Dorsolateral prefrontal cortex (tissue), 122 donors: ENCODE measurements at places on chromosomes 2 and 18.

- DNase-seq, result no peak
These were observed 28.8 kb upstream of the TMEM18 start for GRCh38 chr2:705971-706511.

GRCh38 chr2:128727404-128727803 lies 408.7 kb upstream of the HS6ST1 start:
- DNase-seq, result no peak

DNA sequence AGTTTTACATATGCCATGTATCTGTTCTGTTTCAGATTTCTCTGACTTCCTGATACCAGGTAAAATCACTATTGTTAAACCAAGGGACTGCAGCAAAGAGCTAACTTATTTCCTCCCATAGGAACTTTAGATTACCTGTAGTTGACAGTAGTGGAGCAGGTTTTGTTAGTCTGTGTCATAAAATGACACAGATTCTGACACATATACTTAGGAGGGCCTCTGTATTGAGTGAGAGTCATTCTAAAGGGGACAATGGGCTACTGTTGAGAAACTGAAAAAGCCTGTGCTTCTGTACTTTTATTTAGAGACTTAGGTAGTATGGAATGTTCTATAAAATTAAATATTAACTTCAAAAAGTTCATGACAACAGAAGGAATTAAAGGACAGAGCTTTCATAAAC lies 48.2 kb downstream of the KCMF1 start:
- no peak for DNase-seq

DNA sequence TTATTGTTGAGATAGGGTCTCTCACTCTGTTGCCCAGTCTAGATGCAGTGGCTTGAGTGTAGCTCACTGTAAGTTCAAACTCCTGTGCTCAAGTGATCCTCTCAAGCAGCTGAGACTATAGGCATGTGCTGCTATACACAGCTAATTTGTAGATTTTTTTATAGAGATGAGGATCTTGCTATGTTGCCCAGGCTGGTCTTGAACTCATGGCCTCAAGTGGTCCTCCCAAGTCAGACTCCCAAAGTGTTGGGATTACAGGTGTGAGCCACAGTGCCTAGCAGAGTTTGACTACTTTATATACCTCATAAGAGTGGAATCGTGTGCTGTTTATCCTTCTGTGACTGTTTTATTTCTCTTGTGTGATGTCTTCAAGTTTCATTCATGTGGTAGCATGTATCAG lies 60.3 kb downstream of the TANC1 start:
- no peak for DNase-seq

DNA sequence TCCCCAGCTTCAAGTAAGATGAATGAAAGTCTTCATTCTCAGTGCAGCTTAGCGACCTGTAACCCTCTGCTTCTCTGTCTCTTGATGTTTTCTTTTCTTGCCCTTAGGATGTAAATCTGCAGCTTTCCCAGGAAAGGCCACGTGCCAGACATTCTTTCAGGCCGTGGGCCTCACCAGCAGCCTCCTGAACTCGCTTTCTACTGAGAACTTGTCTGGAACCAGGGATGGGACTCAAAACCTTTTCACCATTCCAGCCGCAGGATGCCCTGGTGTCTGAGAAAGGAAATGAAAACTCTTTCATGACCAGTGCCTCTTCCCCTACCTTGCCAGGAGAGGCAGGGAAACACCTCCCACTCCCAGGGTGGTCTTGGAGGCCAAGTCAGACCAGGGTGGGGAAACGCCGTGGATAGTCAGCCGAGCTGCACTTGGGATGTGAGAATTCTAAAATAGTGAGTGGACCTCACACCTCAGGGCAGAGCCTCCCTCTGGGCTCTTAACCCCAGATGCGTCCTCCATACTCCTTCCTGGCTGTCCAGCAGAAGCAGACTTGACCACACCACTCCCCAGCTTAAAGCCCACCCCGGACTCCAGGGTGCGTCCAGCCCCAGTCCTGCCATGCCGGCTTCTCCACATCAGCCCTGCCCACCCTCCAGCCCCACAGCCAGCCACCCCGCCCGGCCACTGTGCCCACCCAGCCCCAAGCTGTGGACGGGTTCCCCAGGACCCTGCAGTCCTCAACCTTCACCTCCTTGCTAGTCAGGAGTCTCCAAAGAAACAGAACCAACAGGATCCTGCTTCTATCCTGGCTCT lies 115.5 kb downstream of the TWIST2 start:
- DNase-seq, result no peak

DNA sequence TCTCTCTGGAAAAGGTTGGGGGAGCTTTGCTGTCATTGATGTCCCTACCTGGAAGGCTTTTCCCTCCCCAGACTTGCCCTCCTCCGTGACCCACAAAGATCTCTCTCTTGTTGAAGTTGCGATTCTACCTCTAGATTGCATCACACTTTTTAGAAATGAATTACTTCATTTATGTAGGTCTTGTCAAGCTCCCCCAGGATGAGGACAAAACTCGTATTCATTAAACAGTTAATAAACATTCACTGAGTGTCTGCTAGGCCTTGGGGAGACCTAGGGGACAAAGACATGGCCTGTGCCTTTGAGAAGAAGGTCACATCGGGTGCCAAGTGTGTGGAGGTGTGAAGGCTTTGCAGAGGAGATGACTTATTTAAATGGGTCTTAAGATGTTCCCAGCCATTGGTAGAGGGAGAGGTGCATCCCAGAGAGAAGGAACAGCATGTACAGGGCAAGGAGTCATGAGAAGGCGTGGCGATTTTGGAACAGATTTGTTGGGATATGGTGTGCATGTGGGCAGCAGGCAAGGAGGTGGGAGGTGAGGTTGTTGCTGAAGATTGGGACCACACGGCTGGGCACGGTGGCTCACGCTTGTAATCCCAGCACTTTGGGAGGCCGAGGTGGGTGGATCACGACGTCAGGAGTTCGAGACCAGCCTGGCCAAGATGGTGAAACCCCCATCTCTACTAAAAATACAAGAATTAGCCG lies 9.8 kb upstream of the YWHAQ start:
- DNase-seq, result no peak

GRCh38 chr2:183495589-183496267 lies 371.5 kb downstream of the NUP35 start:
- DNase-seq, result no peak

DNA sequence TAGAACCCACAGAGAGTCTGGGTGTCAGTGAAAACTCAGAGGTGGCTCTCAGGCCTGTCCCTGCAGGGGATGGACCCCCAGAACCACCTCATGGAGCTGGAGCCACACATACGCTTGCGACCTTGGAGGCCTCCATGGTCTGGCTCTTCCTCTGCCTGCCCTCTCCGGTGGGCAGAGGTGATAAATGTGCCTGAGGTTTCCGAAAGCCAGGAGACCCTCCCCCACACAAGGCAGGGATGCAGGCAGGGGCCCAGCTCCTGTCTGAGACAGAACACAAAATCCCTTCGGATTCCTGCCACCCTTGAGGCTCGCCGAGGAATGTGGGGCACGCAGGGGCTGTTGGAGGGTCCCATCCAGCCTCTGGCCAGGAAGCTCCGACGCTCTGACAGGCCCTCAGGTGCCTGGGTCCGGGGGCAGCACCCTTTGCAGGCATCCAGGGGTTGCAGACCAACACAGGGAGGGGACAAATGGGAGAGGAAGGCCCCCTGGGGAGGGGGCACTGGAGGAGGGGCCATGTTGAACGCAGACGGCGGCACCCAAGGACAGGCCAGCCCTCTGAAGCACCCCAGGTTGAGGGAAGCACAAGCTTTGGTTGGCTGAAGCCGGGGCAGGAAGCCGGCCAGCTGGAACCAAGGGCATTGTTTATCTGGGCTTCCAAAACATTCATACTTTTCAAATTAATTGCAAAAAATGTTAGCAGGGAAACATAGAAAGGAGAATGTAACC lies 4.1 kb upstream of the SNED1 start:
- no peak for DNase-seq

DNA sequence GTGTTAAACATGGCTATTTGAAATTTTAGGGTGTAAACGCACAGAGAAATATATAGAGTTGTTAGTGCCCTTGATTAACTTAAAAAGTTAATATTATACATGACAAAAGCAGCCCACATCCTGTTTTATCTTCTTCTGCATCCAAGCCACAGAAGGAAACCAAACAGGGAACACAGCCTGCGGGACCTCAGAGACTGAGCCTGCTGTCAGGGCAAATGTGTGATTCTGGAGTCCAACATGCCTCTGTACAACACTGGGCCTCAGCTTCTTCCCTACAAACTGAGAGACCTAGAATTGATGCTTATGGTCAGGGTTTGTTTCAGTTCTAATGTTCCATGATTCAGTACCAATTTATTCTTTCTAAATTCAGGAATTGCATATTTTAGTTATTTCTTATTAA lies 404.7 kb downstream of the FBXO15 start:
- no peak for DNase-seq

- DNase-seq, result no peak
These were observed 240.2 kb downstream of the SH3BP4 start for GRCh38 chr2:235191978-235192377.

- no peak for DNase-seq
These were observed 30.7 kb upstream of the HDAC4 start for GRCh38 chr2:239431536-239431935.

DNA sequence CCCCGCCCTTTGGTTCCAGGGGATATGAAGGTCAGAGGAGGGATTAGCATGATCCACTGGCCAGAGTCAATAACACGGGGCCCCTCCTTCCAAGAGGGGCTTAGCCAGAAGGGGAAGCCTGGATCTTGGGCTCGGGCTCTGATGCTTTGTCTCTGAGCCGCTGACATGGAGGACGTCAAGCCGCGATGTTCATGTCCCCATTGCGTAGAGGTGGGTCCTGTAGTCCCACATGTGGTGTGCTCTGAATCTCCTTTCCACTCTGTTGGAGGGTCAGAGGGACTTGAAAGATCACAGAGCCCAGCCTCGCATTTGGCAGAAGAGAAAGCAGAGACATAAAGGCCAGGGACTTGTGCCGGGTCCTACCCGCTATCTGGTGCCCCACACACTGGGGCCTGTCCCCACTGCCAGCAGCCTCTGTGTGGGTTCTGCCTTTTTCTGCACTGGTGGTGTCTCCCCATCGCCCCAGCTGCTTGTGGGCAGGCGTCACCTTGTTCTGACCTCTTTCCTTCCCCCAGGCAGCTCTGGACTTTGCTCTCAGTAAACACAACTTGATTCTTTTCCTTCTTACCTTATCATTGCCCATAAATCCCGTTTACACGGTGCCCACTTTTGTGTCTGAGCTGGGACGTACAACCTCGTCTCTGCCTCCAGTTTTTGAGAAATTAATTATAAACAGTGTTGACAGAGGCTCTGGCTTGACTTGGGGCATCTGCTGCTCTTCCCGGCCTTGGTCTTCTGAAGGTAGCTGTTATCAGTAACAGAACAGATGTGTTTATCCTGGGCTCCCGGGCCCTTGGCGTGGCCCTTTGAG lies 48.8 kb downstream of the SH3BP4 start:
- no peak for DNase-seq

DNA sequence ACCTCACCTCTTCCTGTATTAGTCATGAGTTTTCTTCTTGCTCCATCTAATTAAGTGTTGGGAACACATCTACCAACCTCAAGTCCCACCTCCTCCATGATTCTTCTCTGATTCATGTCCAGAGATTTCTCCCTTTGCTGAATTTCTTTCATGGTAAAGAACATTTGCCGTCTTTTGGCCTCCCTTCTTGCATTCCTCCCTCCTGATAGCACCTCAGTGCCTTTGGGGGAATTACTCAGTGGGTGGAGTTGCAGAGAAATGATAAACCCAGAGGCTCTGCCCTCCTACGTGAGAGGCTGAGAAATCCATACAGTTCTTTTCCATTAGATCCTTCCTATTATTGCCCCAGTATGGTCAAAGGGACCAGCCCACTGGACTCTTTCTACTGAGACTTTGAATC lies 651.9 kb downstream of the SLC4A3 start:
- no peak for DNase-seq

- DNase-seq, result no peak
These were observed 2.1 kb downstream of the RRM2 start for GRCh38 chr2:10124538-10125045.

GRCh38 chr2:71452565-71452964 lies 796 bp upstream of the DYSF start:
- no peak for DNase-seq

GRCh38 chr2:62536873-62537547 lies 31.0 kb upstream of the TMEM17 start:
- DNase-seq, result no peak

GRCh38 chr2:155368934-155369333 lies 670.4 kb downstream of the KCNJ3 start:
- DNase-seq, result no peak

DNA sequence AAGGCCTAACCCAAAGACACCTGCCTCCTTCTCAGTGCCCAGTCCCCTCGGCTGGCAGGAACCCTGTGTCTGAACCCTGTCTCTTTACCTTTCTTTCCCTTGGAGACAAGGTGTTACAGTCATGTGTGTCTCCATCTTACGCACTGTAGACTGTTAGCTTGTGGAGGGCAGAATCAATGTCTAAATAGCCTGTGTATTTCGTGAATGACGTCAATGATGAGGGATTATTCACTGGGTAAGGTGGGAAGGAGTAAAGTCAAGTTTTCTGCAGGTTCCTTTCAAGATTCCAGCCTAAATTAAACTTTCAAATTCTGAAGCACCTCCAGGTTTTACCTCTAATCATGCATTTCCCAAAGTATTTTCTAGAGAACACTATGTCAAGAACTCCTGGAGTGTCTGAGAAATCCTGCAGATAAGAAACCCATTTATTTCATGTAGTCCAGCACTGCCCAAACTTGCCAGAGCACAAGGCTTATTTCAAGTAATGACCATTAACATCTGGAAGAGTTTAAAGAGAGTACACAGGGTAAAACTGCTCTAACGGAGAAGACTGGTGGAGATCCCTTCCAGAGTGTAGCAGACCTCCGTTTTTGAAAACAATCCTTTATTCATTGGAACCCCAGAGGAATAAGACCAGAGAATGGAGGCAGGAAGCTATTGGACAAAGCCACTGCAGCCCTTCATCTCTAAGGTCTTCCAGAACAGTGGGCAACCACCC lies 72.8 kb downstream of the KCNF1 start:
- no peak for DNase-seq

DNA sequence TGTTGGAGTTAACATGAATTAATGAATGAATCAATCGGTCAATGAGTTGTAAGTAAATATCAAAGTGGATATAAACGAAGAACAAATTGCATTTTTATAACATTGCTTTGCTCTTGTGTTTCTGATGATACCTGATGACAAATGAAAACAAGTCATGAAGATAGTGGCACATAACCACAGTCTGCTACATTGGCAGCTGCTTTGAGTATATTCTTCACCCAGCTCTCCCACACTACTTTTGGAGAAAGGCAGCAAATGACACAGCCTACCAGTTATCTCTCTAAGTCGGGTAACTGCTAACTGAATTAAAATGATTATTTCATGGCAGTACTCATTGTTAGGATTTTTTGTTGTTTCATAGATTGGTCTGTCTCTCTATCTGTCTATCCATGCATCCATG lies 76.8 kb downstream of the COL5A2 start:
- DNase-seq, result no peak

DNA sequence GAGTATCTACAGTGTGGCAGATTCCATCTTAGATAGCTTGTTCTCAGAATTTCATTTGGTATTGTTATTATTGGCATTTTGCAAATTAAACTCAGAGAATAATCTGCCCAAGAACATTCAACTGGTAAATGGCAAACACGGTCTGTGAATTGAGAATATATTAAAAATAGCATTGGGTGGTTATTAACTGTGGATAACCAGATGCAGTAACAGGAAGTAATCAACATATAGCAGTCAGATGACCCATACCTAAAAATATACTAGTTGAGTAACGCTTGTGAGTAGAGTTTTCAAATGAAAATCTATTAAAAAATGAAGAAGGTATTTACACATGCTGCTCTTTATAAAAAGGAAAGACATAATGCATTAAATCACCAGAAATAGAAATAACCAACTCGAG lies 129.5 kb downstream of the ZNF804A start:
- DNase-seq, result no peak
